ENCODE measurements at places on chromosomes 11 and 22.
A peak's percentile ranks its signal among the peaks of the same experiment; 100 is the strongest.

DNA sequence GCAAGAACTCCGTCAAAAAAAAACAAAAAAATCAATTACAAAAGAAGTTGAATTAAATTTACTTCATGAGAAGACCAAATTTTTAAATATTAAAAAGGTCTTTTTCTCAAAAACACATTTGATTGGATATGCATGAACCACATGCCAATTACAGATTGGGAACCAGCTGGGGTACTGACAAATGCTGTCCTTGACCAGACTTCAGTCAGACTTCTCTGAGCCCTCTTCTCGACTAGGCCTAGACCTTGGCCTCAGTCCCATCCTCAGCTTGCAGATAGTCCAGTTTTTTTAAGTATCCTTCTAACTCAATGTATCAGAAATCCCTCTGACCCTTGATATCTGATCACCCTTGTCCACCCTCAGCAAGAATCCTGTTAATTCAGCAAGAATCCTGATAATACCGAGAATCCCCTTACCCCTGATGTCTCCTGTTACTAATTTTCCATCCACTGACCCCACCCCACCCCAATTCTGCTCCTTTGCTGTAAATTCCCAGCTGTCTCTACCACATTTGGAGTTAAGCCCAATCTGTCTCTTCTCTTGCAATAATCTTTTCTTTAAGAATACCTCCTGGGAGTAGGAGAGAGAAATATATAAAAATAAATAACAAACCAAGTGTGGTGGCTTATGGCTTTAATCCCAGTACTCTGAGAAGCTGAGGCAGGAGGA is 30.9 kb downstream of the OR4D9 start:
- DNase-seq, result no peak

DNA sequence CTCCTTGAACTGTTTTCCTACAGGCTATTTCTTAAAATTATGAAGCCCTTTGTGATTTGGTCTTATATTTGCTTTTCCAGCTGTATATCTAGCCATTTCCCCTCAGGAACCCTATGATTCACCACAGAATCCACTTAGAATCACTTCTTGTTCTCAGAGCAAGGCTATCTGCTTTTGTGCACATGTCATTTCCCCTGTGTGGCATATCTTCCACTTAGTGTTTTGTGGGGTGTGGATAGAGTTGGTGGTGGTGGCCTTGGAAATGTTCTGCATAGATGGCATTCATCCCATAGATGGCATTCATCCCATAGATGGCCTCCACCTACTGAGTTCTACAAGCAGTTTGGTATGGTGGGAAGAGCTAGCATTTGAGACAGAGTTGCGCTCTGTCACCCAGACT is 44.7 kb downstream of the SWAP70 start:
- no peak for DNase-seq

- DNase-seq, result no peak
These were observed 140.0 kb downstream of the CHST1 start for GRCh38 chr11:45525393-45525792.

GRCh38 chr22:43992331-43992821 is 31.7 kb upstream of the PARVB start:
- peak; percentile 7 for DNase-seq

GRCh38 chr22:36999463-36999862 is 19.8 kb downstream of the TST start:
- DNase-seq, result no peak

- DNase-seq, result no peak
These were observed 12.3 kb downstream of the PDGFD start for GRCh38 chr11:104151404-104152204.

DNA sequence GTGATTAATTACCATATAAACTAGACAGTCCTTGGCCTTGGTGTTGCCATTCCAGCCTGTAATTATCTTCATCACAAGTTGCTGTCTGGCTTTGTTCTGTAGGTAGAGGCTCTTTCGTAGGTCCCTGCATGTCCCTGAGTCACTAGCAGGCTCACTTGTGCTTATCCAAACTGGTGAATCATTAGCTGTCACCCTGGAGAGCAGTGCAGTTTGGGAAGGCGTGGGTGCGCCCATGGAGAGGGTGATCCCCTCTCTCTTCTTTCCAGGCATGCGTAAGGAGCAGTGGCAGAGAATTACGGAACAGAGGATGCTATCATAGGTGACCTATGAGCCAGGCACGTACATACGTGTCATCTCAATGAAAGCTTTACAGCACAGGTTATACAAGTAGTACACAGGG is 11.0 kb upstream of the EHF start:
- DNase-seq, result no peak

GRCh38 chr22:25645266-25645665 is 80.8 kb downstream of the GRK3 start:
- DNase-seq, result no peak

GRCh38 chr11:66318600-66318970 is 1.7 kb upstream of the CD248 start:
- no peak for DNase-seq

GRCh38 chr11:44564670-44565210 is 723 bp upstream of the CD82 start:
- DNase-seq, result peak; percentile 54

GRCh38 chr11:132060567-132060966 is 690.2 kb downstream of the NTM start:
- DNase-seq, result no peak

GRCh38 chr22:27992294-27993165 is 73.5 kb upstream of the PITPNB start:
- DNase-seq, result no peak

Data from AG04449 (cell line).